T-helper 17 cell (primary cell): ENCODE measurements at places on chromosomes 12 and 14.
A peak's percentile ranks its signal among the peaks of the same experiment; 100 is the strongest.

- DNase-seq, result no peak
Measured at GRCh38 chr14:26199590-26200370, 398.1 kb downstream of the NOVA1 start.

DNA sequence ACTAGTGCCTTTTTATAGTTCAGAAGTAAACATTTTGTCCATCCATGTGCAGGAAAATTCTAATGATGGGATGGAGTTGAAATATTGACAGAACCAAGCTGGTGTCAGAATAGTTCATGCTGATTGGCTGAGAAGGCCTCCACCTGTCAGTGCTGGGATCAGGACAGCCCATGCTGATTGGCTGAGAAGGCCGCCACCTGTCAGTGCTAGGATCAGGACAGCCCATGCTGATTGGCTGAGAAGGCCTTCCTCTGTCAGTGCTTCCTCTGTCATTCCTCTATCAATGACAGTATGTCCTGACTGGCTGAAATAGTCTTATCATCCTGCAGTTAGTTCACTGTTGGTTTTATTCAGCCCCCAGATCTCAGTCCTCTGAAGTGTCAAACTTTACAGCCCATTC is 95.7 kb downstream of the PPP2R5C start:
- DNase-seq, result no peak

GRCh38 chr14:20631880-20632389 is 9.6 kb downstream of the OR6S1 start:
- DNase-seq, result no peak

DNA sequence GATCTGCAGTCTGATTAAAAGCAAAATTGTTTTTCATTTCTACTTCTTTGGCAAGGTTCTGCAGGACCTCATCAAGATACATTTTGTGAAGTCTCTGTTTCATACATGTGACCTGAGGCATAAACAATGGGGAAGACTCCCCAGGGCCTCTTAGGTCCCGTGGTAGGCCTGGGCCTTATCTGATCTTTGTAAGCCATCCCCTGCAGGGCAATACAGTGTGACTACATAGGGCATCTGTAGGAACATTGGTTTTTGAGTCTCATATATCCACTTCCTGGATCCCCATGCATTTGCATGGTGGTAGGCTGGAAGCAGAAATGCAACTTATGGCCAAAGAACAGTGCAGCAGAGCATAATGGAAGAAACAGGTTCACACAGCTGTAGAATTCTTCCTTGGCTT is 6.0 kb downstream of the FAR2 start:
- DNase-seq, result no peak

GRCh38 chr12:95096852-95097251 is 23.4 kb upstream of the NR2C1 start:
- no peak for DNase-seq

DNA sequence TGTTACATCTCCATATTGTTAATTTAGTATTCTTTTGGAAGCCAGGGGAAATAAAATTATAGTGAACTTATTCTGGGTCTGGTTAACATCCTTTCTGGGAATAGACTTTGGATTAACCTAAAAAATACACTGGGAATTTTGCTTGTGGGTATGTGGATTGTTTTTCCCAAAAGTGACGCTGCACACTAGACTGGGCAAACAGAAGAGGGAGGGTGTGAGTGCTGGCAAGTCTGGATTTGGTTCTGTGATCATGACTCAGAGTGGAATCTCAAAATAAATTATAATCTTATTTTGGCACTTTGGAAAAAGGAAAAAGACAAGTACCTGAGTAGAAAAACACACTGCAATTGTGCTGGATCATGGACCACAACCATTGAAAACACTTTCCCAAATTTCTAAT is 15.2 kb upstream of the LUM start:
- DNase-seq, result no peak

DNA sequence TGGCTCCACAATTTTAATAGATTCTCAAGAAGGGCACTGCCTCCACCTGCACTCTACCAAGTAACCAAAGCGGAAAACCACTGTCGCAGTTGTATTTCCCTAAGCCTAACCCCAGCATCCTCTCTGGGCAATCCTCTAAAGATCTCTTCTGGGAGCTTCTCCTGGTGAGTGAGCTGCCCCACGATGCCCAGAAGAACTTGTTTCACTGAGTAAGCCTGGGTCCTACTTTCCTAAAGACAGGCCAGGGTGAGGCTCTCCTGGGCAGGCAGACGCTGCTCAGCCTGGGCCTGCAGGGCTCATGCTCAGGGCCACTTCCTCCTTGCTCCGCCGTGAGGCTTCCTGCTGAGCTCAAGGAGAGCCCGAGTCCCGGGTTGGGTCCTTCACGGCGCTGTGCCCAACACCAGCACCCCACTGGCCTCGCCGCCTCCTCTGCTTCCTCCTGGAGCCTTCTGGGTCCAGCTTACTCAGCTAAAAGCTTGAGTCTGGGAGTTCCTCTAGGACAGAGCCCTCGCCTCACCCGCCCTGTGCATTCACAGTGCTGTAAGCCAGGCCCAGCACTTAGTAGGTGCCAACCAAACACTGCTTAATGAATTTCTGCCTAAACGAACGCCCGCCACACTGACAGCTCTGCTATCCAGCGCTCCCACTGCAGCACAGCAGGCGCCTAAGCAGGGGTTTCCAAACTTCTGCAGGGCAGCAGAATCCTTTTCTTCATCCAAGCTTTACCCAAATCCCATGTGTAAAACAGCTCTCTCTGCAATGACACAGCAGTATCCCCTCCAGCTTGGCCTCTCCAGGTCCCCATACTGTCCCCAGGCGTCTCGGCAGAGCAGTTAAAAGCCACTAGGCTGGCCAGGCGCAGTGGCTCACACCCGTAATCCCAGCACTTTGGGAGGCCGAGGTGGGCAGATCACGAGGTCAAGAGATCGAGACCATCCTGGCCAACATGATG is 5.7 kb downstream of the RAB35 start:
- peak; percentile 30 for DNase-seq

GRCh38 chr14:20387576-20387975 is 25.7 kb downstream of the TEP1 start:
- no peak for DNase-seq

- DNase-seq, result no peak
Measured at GRCh38 chr12:74537126-74537706, 419 bp upstream of the ATXN7L3B start.

DNA sequence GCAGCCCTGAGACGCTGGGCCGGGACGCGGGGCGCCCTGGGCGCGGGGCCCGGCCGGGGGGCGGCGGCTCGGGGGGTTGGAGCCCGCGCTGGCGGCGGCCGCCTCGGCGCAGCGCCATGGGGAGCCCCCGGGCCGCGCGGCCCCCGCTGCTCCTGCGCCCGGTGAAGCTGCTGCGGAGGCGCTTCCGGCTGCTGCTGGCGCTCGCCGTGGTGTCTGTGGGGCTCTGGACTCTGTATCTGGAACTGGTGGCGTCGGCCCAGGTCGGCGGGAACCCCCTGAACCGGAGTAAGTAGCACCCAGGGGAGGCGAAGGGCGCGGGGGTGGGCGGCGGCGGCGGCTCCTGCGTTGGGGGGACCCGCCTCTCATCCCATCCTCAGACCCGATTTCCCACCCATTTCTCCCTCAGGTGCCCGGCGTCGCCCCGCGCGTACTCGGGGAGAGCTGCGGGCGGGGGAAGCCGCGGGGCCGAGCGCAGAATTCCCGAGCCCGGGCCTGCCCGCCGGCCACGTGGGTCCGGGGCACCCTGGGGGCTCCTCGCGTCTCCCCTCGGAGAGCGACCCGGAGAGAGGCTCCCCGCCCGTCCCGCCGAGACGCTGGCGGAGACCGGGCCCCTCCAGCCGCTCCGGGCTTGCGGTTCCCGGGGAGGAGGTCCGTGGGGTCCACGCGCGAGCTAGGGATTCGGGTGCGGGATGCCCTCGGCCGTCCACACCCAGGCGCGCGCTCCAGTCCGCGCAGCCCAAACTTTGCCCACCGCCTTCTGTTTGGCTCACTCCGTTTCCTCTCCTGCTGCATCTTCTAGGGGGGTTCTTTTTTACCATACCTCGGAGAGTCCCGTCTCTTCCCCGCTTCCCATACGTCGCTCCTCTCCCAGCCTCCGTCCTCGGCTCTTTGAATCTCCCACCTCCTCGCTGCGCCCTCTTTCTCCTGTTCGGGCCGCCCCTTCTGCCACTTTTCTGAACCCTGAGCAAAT is 807 bp downstream of the B4GALNT3 start:
- peak; percentile 36 for DNase-seq

DNA sequence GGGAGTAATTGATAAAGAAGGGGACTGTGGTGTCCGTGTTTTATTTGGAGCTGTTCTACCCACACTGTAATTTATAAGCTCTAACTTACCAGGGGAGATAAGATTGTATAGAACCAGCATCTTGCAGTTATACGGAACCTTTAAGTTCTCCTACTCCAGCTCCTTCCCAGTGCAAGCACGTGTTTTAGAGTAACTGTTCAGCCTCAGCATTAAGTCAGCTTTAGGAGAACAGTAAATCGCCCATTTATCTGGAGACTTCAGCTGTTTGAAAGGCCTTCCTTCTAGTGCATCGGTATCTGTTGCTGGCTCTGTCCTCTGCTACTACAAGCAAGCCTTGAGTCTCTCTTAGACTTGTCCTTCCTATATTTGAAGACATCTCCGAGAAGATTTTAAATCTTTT is 95.6 kb downstream of the ETV6 start:
- no peak for DNase-seq

GRCh38 chr14:84095681-84096080 is 1434.3 kb upstream of the FLRT2 start:
- DNase-seq, result no peak

- no peak for DNase-seq
Measured at GRCh38 chr12:23750923-23751322, 198.5 kb downstream of the SOX5 start.
